ENCODE measurements at places on chromosomes 4 and X.
A peak's percentile ranks its signal among the peaks of the same experiment; 100 is the strongest.

DNA sequence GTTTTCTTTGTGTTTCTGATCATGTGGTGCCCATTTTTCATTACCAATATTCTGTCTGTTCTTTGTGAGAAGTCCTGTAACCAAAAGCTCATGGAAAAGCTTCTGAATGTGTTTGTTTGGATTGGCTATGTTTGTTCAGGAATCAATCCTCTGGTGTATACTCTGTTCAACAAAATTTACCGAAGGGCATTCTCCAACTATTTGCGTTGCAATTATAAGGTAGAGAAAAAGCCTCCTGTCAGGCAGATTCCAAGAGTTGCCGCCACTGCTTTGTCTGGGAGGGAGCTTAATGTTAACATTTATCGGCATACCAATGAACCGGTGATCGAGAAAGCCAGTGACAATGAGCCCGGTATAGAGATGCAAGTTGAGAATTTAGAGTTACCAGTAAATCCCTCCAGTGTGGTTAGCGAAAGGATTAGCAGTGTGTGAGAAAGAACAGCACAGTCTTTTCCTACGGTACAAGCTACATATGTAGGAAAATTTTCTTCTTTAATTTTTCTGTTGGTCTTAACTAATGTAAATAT lies 110.4 kb downstream of the IL13RA2 start:
- no peak for DNase-seq

DNA sequence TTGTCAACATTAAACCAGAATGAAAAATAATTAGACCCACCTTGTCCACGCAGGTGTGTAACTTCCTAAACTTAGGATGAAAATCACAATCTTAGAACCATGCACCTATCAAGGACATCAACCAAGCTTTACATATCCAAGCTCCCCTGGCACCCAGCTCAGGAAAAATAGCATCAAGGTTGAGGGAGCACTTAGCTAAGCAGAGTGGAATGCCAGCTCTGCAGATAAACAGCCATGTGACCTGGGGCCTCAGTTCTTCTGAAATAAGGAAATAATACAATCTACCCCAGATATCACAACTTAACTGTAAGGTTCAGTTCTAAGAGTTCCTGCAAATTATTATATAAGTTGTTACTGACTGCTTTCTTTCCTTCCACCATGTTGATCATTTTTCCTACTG lies 64.7 kb downstream of the DHX15 start:
- DNase-seq: no peak

DNA sequence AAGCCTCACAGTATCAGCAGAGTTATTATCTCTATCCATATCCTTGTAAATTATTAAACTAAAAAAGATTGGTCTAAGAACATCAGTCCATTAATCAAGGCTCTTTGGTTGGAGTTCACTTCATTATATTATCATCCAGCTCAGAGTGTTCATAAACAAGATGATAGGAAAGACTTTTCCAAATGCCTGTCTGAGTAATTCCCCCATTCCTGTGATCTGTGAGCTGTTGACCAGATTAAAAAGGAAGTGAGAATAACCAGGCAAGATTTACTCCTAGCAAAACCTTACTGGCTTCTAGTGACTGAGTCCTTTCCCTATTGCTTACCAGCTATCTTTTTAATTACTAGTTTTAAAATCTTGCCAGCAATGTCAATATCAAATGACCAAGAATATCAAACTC lies 14.9 kb downstream of the PKD2 start:
- no peak for DNase-seq

DNA sequence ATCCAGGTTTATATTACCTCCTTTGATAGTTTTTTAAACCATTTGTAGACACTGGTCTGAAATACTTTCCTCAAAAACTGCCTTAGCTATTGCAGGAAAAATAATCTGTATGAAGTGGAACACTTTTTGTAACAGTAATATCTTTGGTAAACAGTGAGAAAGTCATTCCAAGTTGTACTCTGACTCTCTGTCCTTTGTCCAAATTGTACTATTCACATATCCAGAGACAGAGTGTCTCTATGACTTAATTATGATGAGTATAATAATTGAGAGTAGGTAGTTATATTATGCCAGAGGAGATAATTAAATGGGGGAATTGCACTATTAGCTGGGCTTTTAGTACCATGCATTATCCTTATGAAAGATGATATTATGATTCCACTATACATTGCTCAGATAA lies 112.6 kb upstream of the LCORL start:
- no peak for DNase-seq

GRCh38 chr4:53419208-53419607 lies 41.8 kb downstream of the FIP1L1 start:
- DNase-seq: no peak

DNA sequence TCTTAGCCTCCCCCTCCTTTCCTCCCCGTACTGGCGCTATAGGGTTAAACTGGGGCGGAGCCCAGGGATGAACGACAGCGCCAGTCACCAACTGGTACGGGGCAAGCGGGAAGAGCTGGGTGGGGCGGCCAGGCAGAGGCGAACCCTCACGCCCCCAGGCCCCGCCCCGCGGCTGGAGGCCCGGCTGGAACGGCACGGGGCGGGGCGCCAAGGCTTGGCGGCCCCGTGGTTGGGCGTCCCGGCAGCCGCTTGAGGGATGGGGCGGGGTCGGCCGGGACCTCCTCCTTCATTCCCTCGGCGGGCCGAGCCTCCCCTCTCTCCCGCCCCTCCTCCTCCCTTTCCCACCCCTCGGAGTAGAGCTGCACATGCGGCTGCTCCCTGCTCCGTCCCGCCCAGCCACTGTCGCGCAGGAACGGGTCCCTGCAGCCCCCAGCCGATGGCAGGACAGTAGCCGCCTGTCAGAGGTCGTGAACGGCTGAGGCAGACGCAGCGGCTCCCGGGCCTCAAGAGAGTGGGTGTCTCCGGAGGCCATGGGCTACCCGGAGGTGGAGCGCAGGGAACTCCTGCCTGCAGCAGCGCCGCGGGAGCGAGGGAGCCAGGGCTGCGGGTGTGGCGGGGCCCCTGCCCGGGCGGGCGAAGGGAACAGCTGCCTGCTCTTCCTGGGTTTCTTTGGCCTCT lies at the start of gene EDA:
Gene EDA (plus strand): TSS at position 335 of the 678 bp plus-strand sequence.
- DNase-seq: peak; percentile 27

GRCh38 chr4:152389359-152389758 lies 146.5 kb downstream of the FBXW7 start:
- no peak for DNase-seq

DNA sequence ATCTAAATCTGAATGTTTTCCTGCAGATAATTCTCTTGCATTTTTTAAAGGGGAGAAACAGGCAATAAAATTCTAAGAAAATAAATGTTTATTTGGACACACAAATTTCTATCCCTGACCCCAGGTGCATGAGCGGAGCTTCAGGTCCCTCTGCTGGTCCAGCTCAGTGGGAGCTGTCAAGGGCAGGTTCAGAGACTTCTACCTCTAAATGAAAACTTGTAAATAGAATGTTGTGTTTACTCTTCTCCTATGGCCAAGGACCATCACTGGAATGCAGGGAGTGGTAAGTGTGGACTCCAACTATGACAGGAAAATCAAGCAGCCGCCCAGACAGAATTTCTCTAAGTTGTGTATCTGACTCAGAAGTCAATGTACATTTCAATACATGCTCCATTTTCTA lies 148.6 kb upstream of the TTC29 start:
- DNase-seq: no peak

DNA sequence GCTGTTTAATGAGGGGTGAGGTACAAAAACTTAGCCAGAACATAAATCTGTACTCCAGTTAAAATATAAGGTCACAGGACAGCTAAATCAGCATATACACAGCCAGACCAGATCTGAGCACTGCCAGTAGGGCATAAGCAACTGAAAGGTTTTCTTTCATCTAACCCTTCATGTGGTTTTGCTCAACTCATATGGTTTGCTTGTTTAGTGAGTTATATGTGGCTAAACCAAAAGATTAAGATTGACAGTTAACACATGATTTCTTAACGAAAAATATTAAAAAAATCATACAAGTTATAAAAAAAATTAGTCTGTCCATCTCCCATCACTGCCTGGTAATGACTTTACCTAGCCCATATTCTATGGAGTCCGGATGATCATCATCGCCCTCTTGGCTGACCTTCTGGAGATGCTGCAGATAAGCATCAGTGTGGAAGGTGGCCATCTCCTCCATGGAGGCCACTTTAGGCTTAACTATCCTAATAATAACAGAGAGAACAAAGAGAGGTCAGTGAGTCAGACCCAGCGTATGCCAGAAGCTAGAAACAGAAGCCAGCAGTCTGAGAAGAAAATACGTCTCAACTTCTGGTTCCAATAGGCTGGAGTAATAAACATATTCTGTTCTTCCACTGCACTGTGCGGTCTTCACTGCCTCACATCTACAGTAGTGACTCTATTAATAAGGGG lies 4.1 kb downstream of the HDAC8 start:
- no peak for DNase-seq

DNA sequence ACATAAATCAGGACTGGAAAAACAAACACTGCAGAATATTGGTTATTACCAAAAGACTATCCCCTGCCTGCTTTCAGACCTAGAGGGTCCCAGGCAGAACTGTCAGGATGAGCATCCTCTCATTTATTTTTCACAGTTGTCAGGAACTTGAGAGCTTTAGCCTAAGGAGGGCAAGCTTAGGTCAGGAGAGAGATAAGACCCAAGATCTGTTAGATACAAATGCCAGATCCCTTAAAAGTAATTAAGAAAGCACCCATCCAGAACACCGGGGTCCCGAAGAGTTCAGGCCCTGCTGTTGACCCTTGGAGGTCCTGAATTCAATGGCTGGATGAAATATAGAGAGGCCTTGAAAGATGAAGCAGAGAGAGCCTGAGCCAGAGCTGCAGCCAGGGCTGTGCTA lies 5.9 kb upstream of the MAGEB3 start:
- no peak for DNase-seq

DNA sequence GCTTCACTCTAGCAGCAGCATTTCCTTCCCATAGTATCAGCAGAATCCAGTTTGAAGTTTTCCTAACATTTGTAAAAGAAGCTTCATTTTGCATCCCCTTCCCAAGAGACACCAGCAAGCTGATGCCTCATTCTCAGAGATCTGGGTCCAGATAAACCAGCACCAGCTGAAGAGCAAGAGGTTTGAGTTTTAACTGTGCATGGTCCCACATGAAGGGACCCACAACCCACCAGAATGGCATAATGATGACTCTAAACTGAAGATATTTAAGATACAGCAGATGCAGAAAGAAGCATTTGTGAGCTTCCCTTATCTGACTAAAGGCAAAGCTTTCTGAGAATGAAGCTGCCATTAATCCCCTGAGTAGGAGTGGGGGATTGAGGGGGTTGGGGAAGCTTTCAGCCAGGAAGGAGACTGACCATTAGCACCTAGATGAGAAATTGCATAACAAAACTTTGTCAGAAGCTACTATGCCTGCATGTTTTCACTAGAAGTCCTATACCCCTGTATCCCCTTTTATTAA lies 18.6 kb downstream of the NUDT6 start:
- DNase-seq: no peak

- no peak for DNase-seq
These were observed 575.1 kb downstream of the IL15 start for GRCh38 chr4:142211444-142211843.

DNA sequence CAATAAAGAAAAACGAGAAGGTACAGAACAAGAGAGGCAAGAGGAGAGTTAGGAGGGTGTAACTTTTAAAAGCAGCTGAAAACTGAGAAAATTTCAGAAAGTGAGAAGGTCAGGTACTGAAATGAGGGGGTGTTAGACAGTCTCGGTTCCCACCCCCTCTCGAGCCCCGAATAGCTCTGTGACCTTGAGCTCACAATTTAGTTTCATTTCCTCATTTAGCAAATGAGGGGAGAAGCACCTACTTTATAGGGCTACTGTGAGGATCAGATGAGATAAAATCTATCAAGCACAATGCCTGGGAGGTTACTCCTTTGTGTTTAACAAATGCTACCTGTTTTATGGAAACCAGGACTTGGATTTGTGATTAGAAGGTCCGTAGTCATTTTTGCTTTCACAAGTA lies 4.9 kb downstream of the UGT8 start:
- DNase-seq: no peak

- no peak for DNase-seq
These were observed 1072.8 kb upstream of the INTU start for GRCh38 chr4:126559961-126560360.

- no peak for DNase-seq
These were observed 27.0 kb downstream of the DHX15 start for GRCh38 chr4:24557026-24558025.
